ENCODE measurements at places on chromosomes 5 and 9.

- no peak for DNase-seq
These were observed 19.9 kb upstream of the SLC6A3 start for GRCh38 chr5:1465117-1465516.

DNA sequence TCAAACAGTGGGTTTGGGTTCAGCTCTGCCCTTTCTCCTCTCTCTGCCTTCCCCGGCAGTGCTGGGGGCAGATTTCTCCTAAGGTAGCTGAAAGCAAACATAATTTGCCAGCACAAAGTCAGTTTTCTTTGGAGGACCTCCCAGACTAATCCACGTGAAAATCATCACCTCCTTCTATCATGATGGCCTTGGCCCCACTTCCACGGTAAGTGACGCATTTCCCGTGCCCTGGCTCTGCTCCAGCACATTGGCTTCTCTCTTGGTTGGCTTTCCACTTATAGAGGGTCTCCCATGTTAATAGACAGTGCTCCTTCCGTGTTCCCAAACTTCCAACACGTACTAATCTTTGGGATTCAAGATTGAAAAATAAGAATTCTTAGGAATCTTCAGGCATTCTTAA is 74.1 kb upstream of the TRIO start:
- DNase-seq, result no peak

DNA sequence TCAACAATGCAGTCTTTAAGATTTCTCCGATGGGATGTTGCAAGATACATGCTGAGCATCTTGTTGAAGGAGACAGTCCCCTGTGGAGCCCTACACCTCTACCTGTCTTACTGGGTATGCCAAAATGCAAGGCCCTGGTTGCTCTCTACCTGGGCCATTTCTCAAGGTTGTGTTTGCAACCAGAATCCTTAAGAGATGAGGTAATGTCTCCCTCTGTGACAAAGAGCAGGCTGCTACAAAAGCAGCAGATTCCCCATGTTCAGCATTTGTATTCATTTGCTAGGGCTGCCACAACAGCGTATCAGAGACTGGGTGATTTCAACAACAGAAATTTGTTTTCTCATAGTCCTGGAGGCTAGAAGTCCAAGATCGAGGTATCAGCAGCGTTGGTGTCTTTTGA is 138.4 kb upstream of the RPS23 start:
- DNase-seq, result no peak

DNA sequence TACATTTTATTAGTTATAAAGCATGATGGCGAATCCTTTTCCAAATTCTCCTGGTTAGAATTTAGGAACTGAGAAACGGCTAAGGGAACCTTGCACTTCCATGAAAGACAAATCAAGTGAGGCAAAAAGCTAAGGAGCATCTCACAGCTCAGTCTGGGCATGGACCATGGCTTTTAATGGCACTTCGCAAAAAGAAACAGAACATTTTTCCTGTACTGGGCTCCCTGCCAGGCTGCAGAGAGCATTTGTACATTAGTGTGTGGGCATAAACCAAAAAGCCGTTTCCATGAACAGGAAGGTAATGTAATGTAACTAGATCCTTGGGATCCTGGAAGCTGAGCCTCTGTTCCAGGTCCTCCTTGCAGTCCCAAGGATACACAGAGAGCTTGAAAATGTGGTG is 354.2 kb downstream of the MRPS30 start:
- DNase-seq, result no peak

GRCh38 chr9:34570809-34571480 is 18.6 kb downstream of the CNTFR start:
- DNase-seq, result peak; percentile 51

DNA sequence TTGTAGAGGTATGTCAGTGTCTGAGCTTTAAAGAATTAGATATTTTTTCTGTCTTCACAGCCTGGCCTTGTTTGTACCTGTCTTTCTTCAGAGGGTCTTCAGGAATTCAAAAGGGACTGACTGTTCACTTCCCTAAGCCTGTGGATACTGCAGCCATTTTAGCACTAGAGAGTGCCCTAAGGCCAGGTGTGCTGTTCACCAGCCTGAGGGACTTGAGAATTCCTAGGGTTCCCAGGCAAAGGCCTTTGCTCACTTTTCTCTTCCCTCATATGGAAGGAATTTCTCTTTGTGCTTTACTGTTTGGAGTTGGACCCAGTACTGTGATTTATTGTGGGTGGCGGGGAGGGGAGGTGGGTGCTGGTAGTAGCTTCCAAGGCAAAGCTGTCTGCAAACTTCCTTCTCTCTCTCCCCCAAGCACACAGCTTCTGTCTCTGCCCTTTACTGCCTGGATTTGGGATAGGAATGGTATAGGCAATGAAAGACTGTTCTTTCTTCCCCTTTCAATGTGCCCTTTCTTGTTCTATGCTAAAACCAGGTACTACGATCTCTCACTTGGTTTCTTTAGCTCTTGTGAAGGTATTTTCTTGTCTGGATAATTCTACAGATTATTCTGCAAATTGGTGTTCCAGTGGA is 9.7 kb upstream of the LRRC70 start:
- DNase-seq, result no peak

- no peak for DNase-seq
These were observed 127.8 kb downstream of the FOCAD start for GRCh38 chr9:20811872-20812271.

DNA sequence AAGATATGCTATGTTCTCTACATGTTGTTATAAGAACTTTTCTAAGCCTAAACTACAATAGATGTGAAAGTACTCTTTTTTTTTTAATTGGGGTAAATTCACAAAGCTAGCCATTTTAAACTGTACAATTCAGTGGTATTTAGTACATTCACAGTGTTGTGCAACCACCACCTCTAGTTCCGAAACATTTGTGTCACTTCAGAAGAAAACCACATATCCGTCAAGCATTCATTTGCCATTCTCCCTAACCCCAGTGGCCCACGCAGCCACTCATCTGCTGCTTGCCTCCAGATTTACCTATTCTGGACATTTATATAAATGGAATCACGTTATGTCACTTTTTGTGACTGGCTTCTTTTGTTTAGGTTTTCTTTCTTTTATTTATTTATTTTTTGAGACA is 43.1 kb downstream of the SPTAN1 start:
- no peak for DNase-seq

- DNase-seq, result no peak
These were observed 19.0 kb downstream of the DMGDH start for GRCh38 chr5:79050498-79050897.

- no peak for DNase-seq
These were observed 92.5 kb upstream of the RARS1 start for GRCh38 chr5:168393773-168394172.

DNA sequence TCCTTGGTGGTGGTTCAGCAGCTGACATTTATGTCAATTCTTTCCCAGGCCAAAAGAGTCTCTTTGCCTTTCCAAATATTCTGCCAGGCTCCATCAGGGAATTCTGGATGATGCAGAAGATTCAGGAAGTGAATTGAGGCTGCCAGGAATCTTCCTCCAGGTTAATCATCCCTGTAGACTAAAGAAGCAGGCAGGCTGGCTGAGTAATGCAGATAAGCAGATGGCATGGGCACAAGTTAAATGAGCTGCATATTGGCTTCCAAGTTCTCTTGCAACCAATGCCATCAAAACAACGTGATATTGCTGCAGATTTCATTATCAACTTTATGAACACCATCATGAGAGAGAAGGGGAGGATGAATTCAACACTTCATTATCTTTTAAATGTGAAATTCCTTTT is 324.5 kb downstream of the KCNN2 start:
- no peak for DNase-seq

DNA sequence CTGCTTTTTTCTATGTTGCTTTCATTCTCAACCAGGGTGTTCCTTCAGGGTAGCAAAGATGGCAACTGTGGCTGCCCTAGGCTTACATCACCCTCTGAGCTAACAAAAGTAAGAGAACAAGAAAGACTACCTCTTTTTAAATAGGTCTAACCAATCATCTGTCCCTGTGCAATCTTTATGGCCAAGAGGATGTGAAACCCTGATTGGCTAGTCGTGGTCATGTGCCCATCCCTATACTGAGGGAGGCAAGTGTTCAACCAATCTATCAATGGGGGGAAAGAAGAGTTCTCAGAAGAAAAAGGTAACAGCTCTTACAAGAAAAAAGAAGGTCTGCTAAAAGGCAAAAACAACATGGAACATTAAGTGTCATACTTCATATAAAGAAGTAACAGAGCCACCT is 11.7 kb upstream of the SNCAIP start:
- DNase-seq, result no peak

- DNase-seq, result peak; percentile 7
These were observed 27.3 kb downstream of the TTC1 start for GRCh38 chr5:160036243-160036642.

DNA sequence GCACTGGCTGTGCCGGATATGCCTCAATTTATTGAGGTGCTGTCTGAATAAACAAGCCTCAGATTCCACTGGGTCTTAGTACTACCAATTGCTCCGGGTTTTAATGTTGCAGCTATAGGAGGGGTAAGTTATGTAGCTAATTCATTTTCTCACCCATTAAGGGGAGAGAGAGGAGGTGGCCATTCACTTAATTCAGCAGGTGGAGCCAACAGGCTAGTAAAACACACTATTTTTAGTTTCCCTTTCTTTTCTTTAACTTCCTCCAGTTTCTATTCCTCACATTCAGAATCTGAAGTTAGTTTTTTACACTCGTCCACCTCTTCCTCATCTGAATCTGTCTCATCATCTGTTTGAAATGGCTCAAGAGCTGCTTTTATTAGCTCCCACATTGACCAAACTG is 105.6 kb upstream of the CDH10 start:
- no peak for DNase-seq

DNA sequence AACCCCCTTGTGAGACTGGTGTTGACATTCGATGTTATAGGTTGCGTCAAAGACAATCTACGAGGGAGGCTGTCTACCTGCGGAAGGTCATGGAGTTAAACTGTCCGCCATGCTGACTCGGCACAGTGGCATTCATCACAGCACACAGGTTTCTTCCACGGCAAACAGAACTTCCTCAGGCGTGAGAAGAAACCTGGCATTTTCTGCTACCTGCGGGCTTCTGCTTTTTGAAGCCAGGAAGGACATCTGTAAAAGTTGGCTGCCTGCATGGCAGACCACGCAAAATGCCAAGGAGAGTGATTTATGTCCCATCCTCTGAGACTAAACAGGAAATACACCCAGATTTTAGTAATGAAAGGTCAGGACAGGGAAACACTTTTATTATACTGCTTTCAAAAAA is 809.8 kb upstream of the NUDT12 start:
- DNase-seq, result no peak

GRCh38 chr9:115517335-115518075 is 399.5 kb upstream of the TNC start:
- DNase-seq, result no peak

- DNase-seq, result no peak
These were observed 89.4 kb downstream of the MACROH2A1 start for GRCh38 chr5:135309391-135310327.

- DNase-seq, result peak; percentile 76
These were observed 3.8 kb upstream of the NPDC1 start for GRCh38 chr9:137049544-137050449.

DNA sequence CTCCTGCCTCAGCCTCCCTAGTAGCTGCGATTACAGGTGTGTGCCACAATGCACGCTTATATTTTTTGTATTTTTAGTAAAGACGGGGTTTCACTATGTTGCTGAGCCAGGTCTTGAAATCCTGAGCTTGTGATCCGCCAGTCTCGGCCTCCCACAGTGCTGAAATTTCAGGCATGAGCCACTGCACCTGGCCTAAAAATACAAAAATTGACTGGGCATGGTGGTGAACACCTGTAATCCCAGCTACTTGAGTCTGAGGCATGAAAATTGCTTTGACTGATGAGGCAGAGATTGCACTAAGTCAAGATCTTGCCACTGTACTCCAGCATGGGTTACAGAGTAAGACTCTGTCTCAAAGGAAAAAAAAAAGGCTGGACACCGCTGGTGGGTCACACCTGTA is 13.1 kb upstream of the DYNC2I2 start:
- no peak for DNase-seq

- peak; percentile 37 for DNase-seq
These were observed 13.7 kb upstream of the CAMSAP1 start for GRCh38 chr9:135920973-135921585.

DNA sequence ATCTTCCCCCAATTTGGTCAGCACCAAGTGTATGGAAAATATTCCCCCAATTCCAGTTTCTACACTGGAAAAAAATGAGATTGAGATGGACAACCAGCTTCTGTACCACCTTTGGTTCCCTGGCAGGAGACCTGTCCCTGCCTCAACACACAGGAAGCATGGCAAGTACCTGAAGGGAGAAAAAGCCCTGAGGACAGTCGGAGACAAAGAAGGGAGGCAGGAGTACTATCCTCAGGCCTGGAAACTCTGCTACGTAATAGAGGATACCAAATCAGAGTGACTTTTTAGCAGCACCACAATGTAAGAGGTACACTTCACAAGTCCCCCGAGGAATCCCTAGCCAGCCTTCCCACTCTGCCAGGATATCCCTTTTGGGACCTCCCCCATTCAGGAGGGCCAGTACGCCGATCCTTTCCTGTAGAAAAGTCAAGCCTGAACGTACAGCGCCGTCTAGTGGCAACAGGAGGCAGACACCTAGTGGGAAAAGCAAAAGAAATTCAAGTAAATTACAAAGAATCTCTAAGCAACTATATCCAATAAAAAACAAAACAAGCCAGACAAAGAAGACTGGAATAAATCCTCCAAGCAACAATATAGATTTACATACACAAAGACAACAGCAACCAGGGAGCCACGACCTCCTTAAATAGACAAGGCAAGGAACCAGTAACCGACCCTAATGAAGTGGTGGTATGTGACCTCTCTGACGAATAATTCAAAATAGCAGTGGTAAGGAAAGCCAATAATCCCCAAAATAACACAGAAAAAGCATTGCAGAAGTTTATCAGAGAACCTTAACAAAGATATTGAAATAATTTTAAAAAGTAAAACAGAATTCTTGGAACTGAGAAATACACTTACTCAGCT is 63.3 kb upstream of the SLCO6A1 start:
- DNase-seq, result peak; percentile 14

DNA sequence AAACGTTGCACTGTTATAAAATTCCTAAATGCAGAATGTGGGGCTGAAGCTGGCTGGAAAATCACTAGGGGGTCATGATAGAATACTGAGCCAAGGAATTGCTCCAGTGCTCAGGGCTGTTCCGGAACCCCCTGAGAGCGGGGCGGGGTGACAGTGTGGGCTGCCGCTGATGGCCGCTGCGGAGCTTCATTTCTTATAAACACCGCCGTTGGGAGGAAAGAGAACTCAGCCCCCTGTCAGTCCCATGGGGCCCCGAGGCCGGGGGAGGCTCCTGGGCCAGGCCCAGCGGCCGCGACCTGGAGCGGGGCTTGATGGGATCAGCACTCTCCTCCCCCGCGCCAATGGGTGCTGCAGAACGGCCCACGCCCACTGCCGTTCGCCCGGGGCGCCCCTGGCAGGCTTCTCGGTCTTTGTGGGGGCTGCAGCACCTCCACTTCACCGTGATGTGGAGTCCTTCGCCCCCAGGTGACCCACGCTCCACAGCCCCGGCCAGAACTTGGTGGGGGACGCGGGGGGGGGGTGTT is 5.2 kb upstream of the IRF1 start:
- DNase-seq, result peak; percentile 76

GRCh38 chr5:88503041-88503345 is 234.3 kb upstream of the TMEM161B start:
- peak; percentile 3 for DNase-seq

GRCh38 chr5:97194366-97194765 is 11.3 kb upstream of the RIOK2 start:
- no peak for DNase-seq

GRCh38 chr9:4159696-4160095 is 140.2 kb downstream of the GLIS3 start:
- DNase-seq, result no peak

GRCh38 chr5:140658870-140659269 is 5.8 kb upstream of the WDR55 start:
- DNase-seq, result no peak

Data from myocyte (in vitro differentiated cells).